Fibroblast of skin of back (primary cell): ENCODE measurements at places on chromosomes 2 and 18.

DNA sequence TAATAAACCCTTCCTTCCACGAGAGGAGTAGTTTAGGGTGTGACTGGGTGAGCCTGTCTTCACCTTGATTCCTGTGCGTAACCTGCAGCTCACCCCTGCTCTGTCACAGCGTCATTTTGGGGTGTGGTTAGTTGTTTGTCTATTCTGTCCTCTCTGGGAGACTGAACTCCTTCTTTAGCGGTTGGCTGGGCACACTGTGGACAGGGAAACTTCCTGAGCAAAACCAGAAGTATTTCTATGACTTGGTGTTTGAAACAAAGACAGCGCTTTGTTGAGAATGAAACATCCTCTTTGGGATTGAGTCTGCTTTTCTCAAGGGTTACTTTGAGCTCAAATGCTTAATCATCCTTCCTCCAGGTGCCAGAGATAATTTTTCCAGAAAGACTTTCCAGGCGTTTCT, 270.7 kb downstream of the HRH4 start:
- no peak for DNase-seq

DNA sequence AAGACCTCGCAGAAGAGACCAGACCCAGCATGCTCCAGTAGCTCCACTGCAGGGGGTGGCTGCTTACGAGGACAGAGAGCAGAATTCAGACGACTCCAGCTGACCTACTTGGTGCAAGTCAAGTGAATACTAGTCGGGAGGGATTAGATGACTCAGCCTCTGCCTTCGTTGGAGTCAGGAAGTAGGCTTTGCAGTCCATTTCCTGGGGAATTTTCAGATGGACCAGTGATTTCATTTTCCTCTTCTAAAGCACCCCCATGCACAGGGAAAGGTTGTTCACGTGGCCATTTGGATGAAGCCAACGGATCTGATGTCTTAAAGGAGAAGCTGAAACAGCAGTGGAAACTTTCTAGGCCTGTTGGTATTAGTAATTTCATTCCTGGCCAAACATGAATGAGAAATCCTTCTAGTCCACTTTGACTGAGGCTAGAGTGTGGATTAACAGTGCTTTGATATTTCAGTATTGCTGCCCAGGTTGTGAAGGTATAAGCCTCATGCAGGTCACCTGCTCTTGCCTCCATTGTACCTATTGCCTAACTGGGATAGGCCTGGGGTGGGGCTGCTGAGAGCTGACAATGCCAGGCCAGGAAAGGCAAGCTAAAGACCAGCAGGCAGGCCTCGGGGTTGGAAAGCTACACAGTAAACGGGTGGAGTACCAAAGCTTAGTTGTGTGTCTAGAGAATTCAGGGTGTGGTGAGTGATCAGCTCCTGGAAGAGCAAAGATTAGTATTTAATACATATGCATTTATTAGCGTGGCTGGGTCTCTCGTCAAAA, 117.6 kb upstream of the FOSL2 start:
- DNase-seq, result peak; percentile 98

DNA sequence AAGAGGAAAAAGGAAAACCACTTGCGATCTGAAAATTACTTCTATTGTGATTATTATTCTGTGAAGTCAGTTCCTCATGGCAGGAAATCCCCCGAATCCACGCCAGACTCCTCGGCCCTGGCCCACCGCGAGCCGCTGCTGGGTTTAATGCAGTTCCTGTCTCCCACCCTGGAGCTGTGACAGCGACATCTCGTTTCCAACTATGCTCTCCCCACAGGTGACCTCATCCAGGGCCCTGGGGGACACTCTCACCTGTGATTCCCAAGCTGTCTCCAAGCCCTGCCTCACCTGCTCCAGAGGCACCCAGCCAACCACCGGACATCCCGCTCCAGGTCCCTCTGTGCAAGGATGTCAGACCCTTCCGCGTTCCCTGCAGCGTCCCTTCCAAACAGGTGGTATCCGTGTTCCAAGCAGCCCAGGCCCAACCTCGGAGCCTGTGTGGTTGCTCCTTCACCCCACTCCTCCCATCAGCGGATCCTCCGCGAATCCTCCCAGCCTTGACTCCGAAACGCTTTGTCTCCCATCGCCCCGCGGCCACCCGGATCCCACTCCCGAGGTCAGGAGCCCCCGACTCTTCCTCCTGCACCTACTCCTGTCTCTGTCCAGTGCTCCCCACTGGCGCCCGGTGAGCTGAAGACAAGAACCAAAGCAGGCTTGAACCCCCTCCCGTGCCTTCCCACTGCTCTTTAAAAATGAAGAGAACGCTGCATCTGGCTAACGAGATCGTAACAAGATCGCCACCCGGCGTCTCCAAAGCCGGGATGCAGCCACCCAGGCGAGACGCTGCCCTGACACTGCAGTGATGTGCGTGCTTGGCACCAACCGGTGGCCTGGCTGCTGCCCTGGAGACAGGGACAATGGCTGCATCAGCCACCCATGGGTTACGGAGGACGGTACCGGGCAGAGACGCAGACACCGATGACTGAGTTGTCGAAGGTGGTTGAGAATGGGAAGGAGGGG, 96.5 kb downstream of the NDUFA10 start:
- DNase-seq, result no peak

- DNase-seq, result no peak
Observed at GRCh38 chr2:11676640-11677039, 6.6 kb upstream of the NTSR2 start.

- DNase-seq, result no peak
Observed at GRCh38 chr2:19209575-19210341, 148.7 kb downstream of the OSR1 start.

DNA sequence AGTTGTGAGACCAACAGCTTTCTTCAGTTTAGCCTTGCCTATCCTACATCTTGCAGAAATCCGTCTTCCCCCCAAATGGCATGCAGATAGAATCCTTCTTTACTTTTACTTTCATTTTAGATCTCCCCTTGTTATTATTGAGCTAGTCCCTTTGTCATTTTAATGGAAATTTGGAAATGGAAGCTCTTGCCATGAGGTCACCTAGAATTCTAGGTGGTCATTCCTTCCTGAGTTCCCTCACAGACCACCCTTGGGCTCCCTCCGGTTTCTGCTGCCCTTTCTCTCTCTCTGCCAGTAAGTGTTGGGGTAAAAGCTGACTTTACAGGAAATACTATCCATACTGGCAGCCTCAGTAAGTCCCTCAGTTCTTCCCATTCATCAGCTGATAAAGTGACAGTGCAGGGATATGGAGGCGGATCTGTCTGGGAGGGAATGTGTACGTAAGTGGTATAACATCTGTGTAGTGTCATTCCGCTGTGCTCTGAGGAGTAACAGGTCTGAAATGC, 30.2 kb downstream of the ARHGAP25 start:
- peak; percentile 25 for DNase-seq

GRCh38 chr2:127768775-127769479, 42.0 kb downstream of the WDR33 start:
- DNase-seq, result no peak

DNA sequence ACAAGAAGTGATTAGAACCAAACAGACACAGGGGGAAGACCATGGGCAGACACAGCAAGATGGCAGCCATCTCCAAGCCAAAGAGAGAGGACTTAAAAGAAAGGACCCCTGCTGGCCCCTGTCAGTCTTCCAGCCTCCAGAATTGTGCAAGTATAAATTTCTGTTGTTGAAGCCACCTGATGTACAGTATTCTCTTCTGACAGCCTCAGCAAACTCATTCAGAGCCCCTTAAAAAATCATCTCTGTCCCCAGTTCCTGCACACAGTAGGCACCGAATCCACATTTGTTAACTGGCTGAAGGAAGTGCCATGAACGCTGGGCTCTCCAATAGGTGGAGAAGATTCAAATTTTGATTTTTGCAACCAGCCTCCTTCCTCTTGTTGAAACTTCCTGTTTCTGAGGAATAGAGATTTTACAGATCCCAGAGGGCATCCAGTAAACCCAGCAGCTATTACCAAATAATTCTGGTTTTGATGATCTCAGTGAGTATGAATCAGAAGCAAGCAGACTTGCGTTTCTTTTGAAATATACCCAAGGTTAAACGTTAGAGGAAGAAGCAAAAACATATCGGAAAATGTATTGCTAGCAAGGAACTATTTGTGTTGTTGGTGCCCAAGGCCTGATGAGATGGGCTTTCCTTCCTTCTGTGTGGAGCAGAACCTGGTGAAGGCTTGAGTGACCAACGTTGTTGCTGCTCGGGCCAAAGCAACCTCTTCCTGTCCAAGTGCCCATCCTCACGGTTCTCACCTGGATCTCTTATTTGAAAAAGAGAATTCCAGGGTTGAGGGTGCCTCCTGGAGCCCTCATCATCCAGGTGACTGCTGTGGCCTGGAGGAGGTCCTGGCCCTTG, 47.7 kb upstream of the PLB1 start:
- peak; percentile 82 for DNase-seq

DNA sequence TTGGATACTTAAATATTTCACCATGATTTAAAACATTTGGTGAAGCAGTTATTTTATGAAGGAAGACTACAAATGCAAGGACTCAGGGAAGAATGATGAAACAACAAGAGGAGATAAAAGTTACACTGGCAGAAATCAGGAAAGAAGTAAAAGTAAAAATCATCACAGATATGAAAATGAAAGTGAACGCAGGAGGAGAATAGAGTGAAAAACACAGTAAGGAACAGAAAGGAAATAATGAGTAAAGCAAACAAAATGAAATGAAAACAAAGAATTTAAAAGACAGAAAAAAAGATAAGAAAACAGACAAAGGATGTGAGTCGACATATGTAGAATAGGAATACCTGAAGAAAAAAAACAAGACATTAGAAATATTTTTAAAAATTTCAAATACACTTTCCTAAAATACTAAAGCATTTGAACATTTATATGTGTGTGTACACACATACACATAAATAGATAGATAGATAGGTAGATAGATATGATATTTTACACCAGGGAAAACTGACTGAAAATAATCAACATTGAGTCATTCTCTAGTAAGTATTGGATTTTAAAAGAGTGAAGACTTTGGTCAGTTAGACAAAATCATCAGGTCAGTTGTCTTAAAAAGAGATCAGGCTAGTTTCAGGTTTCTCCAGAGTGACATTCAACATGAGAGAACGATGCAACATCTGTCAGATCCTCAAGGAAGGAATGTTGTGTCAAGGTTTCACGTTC, 12.1 kb upstream of the KDSR start:
- no peak for DNase-seq

GRCh38 chr2:237128026-237128703, 42.5 kb downstream of the COPS8 start:
- DNase-seq, result peak; percentile 99

DNA sequence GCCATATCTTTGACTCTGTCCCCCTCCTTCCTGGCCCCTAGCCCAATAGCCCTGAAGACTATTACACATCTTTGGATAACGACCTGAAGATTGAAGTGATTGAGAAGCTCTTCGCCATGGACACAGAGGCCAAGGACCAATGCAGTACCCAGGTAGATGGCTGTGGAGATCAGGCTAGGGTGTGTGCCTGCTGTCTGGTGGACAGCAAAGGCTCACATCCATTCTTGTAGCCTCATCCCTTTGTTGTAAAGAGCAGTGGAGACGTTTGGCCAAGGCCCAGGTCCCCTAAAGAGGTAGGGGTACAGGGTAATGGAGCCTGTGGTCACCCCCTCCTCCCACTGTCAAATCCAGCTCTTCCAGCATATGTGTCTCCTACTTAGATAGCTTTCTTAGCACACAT, 81.4 kb downstream of the EPAS1 start:
- no peak for DNase-seq

GRCh38 chr2:22855761-22856184, 529.2 kb upstream of the KLHL29 start:
- no peak for DNase-seq

DNA sequence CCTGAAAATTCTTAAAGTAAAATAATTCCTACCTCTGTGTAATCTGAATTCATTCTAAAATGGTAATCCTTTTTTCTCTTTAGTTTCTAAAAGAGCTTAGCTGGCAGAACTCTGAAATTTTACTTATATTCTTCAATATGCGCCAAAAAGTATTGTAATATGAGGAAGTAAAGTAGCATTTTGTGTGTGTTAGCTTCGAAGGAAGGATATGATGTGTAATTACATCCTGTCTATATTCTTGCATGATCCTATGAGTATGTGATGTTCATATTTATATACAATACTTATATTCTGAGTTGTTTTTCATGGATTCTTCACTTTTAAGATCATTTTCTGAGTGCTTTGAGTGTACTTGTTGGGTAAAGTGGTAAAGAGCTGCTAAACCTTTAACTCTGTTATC, 402.9 kb upstream of the PKDCC start:
- no peak for DNase-seq

DNA sequence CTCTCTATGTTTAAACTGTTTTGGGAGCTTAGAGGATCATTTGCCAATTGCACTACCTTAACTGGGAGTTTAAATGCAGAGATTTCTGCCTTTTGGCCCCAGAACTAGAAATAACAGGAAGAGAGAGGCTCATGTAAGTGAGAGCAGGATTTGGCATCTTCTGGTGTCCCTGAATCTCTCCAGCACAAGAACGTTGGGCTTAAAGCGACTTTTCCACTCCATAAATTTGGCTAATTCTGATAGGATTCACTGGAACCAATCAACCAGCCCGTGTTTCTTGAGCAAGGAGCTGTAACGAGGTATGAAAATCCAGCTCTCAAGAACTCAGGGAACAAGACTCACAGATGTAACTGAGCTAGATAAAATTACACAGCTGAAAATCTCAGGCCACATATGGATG, 181.0 kb downstream of the C1D start:
- DNase-seq, result no peak

DNA sequence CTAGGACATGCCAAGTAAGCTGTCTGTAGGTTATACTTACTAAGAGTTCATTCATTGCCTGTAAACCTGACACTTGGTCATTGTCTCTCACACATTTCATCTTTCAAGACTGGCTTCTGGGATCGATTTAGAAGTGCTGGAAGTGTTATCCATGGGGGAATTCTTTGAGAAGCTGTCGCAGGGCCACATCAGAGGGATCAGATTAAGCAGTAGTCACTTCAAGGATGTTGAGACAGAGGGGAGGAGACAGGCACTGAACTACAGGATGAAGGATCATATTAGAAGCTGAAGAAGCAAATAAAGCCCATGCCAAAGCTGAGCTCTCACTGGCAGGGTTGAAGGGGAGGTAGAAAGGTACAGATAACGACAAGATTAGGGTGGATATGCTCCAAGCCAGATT, 49.0 kb downstream of the CDK15 start:
- peak; percentile 72 for DNase-seq

GRCh38 chr2:227613272-227613660, 1.4 kb downstream of the SCYGR3 start:
- DNase-seq, result no peak

GRCh38 chr2:213934560-213934959, 476.3 kb upstream of the VWC2L start:
- peak; percentile 8 for DNase-seq
